GDM1 (cell line): ENCODE measurements at places on chromosomes 11 and 22.

DNA sequence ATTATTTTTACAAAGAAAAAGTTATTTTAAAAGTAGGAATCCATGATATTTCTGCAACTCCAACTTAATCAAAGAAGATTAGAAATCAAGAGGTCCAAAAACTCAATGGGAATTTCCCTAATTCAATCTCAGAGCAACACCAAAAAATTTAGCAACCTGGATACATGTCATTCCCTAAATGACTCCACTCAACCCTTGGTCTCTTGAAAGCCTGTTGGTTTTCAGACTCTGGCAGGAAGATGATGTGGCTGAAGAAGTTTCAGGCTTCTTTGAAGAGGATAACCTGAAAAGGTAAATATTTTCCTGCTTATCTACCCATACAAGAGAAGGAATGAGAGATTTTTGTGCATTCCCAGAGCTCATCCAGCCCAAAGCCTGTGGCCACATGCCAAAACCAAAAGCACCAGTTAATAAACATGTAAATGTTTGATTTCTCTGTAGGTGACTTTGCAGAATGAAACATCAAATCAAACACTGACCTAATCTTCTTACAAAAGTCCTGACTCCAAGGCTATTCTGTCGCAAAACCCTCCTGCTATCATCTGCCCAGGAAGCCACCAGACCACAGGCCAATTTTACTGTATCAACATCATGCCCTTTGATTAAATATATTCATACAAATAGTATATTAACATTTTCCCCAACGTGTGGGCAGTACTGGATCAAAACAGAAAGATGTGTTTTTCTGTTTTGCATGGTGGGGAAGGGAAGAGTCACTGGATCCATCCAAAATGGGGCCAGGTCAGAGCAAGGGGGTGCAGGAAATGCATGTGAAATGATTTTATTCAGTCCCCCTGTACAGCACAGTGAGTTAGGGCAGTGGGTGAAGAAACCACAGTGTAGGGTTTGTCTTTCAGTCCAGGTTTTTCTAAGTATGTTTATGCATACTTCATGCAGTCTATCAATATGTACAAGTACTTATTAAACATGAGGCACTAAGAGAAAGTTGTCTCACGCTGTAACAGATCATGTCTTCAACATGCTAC lies 38.8 kb downstream of the SMCO4 start:
- no peak for DNase-seq

- DNase-seq = no peak
These were observed 46.2 kb downstream of the WT1 start for GRCh38 chr11:32388871-32389770.

DNA sequence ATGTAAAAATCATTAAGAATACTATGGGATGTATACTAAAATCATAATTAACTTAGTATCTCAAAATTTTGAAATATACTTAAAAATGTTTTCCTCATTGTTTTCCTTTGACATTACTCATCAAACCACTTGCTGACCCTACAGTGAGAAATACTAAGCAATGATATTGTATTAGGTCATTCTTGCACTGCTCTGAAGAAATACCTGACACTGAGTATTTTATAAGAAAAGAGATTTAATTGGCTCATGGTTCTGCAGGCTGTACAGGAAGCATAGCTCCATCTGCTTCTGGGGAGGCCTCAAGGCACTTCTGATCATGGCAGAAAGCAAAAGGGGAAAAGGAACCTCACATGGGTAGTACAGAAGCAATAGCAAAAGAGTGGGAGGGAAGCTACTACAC lies 950.9 kb upstream of the CHORDC1 start:
- DNase-seq = no peak

- no peak for DNase-seq
These were observed 36.6 kb downstream of the KCNJ1 start for GRCh38 chr11:128830290-128831173.

DNA sequence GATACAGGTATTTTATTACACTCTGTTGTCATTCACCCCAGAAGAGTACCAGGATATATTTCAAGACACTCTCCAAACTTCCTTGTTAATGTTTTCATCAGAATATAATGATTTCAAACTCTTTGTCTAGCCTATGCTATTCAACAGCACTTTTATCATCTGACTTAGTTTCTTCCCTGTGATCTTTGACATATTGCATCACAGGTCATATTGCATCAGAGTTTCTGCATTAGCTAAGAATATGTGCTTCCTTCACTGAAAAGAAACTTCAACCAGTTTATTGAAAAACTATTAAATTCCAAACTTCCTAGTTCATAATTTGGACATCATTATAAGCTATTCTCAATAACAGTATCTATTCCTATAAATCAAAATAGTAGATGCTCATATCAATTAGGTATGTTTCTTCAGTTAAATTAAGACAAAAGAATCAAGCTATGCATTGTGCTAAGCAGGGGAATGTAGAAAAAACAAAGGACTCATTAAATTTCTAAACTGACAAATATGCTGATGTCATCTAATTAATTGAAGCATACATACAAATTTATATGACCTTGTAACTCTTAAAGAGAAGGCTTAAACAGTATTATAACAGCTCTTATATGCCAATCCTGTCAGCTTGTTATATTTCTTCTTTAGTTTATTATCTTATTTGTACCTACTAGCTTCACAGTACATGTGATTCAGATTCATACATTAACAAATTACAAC lies 361.8 kb upstream of the LUZP2 start:
- DNase-seq = no peak
